ENCODE measurements at places on chromosomes 6 and 20.

- DNase-seq: no peak
These were observed 76.2 kb downstream of the WASF1 start for GRCh38 chr6:110103260-110103659.

DNA sequence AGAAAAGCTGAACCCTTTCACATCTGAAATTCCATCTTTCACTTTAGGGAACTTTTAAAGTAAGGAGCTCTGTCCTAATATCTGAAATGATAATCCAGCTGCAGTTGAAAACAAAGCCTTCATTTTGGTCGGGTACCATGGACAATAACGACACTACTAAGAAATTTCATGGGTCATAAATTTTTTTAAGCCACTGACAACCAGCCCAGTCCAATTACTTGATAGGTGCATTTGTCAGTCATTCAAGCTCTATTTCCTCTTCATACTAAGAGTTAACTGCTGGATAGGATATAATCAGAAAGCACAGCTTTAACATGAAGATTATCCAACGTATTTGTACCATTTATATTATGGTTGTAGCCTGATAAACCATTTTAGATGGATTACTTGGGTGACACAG lies 52.5 kb downstream of the MMUT start:
- DNase-seq: no peak

- no peak for DNase-seq
These were observed 1152.3 kb upstream of the GJE1 start for GRCh38 chr6:140980265-140980887.

- no peak for DNase-seq
These were observed 112.6 kb downstream of the CDC5L start for GRCh38 chr6:44500074-44500473.

DNA sequence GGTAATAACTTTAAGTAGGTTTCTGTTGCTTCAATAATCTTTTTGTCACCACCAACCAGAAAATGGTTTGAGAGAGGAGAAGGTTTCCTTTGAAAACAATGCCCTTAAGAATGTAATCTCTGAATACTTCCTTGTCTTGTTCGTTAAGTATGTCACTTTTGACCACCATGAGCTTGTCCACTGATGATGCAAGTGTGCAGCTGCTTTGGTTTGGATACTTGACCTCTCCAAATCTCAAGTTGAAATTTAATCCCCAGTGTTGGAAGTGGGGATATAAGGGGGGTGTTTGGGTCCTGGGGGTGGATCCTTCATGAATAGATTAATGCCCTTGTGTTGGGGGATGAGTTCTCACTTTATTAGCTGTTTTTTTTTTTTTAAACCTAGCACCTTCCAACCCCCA lies 985.4 kb downstream of the EPHA7 start:
- DNase-seq: no peak

GRCh38 chr20:54624706-54625390 lies 149.5 kb downstream of the DOK5 start:
- peak; percentile 34 for DNase-seq

- DNase-seq: peak; percentile 91
These were observed 7.8 kb downstream of the FOXF2 start for GRCh38 chr6:1396952-1397868.

DNA sequence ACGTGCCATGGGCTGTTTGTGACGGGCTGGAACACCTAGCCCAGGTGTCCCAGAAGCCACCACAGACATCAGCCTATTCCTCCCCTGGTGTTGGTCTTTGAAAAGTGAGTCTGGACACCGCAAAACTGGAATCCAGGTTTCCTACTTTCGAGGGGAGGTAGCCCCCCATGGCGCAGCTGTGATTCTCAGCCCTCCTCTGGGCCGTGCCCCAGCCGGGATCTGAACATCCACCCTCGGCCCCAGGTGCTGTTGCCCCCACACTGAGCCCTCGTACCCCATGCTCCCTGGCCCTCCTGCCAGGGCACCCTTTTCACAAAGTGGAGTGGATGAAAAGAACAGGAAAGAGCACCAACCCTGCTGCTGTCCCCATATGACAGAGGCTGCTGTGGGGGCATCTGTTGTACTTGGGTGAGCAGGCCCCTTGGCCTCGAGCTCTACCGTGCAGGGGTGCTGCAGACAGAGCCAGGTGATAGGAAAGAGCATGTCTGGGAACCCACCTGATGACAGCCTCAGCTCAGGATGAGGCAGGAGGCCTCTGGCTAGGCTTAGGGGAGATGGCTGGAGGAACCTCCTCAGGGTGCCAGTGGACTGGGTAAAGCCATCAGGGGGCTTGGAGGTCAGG lies 18.8 kb upstream of the MAS1L start:
- DNase-seq: no peak

GRCh38 chr20:22339091-22339881 lies 245.1 kb downstream of the FOXA2 start:
- peak; percentile 42 for DNase-seq

DNA sequence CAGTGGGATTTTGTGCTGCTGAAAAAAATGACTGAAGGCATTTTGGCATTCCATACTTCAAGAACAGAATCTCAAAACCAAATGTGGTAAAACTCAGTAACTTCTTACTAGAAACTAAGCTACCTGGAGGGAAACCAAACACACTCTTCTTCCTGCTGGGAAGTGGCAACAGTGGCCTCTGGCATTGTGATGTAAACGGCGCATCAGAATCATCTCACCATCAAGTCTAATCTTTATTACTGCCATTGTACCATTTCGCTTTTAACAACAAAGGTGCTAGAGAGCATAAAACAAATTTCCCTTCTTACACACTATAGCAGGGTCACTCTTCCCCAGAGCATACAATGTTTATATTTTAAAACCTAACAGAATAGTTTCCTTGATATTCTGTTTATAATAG lies 101.6 kb upstream of the CEP162 start:
- DNase-seq: peak; percentile 6

DNA sequence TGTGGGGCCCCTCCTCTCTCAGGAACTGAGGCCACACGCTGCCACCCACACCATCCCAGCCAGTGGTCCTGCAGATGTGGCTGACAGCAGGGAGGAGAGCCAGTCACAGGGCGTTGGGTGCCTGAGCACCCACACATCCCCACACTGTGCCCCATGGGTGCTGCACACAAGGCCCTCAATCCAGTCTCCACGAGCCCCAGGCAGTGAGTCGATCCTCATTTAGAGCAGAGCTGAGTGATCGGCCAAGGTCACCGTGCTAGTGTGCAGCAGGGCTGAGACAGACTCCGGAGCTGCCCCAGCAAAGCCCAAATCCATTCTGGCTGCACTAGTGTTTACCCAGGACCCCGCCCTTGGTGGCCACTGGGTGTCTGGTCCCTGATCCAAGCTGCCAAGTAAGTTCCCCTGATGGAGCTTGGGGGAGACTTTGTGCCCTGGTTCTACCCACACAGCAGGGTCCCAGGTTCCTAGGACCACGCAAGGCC lies 9.0 kb downstream of the C20orf203 start:
- peak; percentile 49 for DNase-seq

DNA sequence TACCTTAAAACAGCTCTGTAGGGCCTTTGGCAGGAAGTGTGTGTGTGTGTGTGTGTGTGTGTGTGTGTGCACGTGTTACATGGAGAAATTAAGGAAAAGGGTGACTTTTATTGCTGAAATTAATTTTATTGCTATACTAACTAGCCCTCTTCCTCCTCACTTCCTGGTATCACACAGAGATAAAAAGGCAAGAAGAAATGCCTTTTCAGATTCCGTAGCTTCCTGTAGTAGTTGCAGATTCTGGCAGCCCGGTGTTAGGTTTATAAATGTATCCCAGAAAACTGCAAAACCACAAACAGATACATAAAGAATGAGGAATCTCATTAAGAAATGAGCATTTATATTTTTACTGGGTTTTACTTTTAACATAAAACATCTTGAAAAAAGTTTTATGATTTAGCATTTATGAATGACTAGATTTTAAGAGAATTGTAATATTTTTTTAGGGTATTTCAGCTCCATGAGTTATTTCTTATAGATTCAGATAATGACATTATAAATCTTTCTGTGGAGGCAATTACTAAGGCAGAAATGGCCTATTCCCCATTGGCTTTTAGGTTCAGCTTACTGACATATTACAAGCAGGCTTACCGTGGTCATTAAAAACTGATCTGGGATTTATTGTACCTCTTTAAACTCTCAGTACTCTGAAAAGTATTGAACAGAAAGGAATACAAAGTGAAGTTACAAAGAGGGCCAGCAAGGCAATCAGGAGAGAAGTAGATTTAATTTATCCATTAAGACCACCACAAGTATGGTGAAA lies 249.1 kb upstream of the TSHZ2 start:
- DNase-seq: no peak

DNA sequence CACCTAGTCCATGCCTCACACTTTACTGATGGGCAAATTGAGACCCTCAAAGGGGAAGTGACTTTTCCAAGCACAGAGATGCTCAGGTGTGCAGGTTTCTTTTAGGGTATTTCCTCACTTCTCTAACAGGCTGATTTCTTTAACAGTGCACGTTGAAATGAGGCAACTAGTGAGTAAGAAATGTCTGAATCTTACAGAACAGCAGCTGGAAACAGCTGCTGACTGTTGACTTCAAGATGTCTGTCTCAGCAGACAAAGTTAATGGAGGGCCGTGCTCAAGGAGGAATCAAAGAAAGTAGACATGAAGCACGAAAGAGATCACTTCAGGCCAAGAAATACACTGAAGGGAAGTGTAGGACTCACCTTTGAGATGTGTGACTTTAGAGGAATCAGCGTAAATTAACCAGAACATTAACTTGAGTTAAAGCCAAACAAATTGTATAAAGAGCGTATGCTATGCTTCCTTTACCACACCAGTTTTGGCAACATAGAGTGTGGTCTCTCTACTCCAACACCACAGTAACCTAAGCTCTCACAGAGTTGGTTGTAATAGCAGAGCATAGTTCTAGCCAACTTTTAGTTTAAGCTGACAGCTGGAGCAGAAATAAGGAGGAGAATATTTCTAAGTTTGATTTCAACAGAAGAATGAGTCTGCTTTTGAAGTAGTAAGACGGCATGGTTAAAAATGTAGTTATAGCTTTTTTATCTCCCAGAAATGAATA lies 60.9 kb downstream of the SAMD3 start:
- no peak for DNase-seq

- no peak for DNase-seq
These were observed 460.4 kb upstream of the RUNX2 start for GRCh38 chr6:44867571-44868334.

- DNase-seq: peak; percentile 93
These were observed 92.4 kb downstream of the NCR2 start for GRCh38 chr6:41427642-41428335.

DNA sequence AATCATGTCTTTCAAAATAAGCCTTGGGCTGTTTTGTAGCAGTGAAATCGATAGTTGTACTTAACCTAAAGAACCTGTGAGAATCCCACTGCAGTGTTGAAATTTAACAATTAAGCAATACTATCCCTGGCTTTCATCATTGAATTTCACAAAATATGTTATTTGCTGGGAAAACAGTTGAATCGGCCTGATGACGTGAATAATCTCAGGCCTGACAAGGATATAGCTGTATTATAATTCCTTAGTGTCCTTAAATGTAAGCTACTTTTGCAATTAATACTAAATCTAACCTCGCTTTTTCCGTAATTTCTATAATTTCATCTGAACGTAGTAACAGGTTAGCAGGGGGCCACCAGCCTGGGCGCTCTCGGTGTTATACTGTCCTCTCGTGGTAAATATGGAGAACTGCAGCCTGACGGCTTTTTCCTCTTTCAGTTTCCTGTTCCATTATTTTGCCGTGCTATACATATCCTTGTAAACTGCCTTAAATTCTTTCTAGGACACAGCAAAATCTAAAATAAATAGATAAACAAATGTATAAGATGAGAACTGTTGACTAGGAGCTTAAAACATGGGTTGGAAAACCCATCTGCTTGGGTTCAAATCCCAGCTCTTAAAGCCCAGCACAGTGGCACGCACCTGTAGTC lies 24.0 kb downstream of the MTFR2 start:
- DNase-seq: peak; percentile 51

GRCh38 chr20:48949304-48950170 lies 28.0 kb downstream of the ARFGEF2 start:
- peak; percentile 50 for DNase-seq

DNA sequence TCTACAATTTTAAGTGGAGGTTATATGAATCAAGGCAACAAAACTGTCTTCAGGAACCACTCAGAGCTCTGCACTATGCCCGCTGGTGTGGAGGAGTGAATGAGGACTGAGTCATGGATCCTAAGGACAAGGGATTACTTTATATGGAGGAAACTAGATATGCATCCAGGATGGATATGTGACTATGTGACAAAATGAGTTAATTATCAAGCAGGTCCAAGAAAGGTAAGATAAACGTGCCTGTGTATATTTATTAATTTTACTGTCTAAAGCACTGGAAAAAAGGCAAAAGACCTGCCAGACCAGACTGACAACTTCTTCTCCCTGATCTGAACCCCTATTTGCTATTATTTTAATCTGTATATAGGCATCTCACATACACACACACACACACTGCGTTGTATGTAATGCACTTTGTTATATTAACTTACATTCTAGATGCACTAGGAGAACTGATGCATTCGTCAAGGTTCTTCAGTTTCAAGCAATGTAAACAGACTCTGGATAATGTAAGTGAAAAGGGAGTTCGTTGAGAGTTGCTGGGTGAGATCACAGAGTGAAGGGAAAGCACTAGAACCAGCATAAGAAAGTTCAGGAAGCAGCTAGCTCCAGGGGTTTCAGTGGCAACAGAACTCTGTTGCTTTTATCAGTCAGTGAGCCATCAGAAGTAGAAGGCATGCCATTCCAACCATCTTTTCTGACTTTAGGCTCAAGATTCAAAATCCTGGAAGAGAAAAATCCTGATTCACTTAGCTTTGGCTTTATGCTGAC lies 26.4 kb upstream of the ADGRG6 start:
- DNase-seq: no peak

DNA sequence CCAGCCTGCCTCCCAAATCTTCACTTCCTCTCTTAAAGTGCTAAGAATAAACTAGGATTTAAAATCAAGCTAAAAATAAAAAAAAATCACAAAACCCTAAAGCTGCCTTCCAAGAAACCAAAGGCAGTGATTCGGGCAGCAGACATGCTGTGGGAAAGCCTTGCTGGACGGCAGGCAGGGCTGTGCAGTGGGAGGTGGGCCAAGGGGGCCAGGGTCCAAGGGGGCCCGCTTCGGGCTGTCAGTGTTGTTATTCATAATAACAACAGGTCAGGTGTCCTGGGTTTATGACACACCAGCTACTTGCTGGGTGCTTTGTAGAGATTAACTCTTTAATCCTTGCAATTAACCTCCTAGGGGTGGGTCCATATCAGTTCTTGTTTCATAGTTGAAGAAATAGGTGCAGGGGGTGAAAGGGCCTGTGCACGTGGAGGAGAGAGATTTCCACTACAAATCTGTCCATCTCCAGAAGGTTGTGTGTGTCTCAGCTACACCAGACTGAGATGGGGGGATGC lies 40.4 kb downstream of the CD40 start:
- no peak for DNase-seq

- no peak for DNase-seq
These were observed at the start of gene RIN2 for GRCh38 chr20:19758133-19758500. TSS of gene RIN2 (plus strand) at chr20:19758258. CDS start at chr20:19889602, 131,344 bp downstream.

Data from H7 (cell line).